ENCODE measurements at places on chromosomes 7 and 10. TPM values are rescaled to one million over a fixed set of nuclear protein-coding genes. Genes with fewer than 3 reads are reported as not detected.

- no peak for DNase-seq
These were observed 233.3 kb downstream of the LRRN3 start for GRCh38 chr7:111324228-111324627.

GRCh38 chr10:114412907-114413797, 8.8 kb upstream of the AFAP1L2 start:
- no peak for DNase-seq

GRCh38 chr7:106423111-106423510, 138.3 kb upstream of the NAMPT start:
- no peak for DNase-seq

Gene PDE6C
- total RNA-seq = not detected

Gene AKR1C4
- not detected for total RNA-seq

Gene KCNMA1
- 1.0 TPM for total RNA-seq

Gene C7orf57
- total RNA-seq = 0.12 TPM

Gene SEMA3D
- total RNA-seq = 0.24 TPM

Gene ANKRD1
- total RNA-seq = not detected

Gene APBB1IP
- total RNA-seq = 49.7 TPM

DNA sequence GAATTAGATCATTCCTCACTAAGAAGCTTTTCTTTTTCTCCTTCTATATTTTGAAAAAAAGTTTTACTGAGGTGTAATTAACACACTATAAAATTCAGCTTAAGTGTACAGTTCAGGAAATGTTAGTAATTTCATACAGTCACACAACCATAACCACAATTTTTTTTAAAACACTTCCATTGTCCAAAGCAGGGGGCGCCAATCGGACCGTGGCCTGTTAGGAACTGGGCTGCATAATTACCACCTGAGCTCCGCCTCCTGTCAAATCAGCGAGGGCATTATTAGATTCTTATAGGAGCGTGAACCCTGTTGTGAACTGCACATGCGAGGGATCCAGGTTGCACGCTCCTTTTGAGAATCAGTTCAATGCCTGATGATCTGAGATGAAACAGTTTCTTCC, 427.1 kb downstream of the TFEC start:
- DNase-seq = no peak

DNA sequence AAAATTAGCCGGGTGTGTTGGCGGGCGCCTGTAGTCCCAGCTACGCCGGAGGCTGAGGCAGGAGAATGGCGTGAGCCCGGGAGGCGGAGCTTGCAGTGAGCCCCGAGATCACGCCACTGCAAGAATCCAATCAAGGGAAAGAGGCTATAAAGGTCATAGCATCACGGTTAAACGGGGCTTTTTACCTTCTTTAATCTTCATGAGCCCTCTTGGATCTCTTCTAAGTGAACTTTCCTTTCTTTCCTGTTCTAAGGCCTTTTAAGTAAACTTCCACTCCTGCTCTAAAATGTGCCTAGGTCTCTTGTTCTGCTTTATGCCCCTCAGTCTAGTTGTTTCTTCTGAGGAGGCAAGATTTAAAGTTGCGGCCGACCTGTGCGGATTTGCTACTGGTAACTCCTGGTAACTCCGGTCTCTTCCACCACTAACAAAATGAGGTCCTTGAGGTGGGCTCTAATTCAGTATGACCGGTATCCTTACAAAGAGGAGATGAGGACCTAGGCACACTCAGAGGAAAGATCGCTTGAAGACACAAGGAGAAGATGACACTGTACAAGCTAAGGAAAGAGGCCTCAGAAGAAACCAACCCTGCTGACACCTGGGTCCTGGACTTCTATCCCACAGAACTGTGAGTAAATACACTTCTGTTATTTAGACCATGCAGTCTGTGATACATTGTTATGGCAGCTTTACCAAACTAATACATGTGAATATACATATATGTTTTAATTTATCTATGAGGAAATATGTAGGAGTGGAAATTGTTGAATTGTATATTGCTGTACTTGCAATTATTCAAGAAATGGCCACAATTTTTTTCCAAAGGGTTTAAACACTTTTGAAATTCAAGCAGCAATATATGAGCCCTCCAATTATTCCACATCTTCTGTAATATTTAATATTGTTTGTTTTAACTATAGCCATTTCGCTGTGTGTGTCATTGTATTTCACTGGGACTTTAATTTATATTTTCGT, 331.5 kb upstream of the CNTNAP2 start:
- DNase-seq = no peak

DNA sequence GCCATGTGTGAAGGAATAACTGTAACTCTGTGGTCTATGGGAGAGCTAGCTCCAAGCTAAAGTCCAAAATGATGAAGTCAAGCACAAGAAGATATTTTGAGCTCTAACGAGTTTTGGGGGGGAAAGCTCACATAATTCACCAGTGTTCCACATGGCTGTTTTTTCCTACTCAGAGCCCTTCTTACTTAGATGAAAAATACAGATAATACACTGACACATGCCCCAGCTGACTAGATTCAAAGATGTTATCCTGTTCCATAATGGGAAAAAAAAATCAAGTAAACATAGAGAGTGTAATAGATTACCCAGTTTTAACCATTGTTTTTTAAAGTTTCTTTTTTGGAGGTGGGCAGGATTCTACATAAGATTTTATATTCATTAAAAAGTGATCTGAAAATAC, 86.6 kb downstream of the PRLHR start:
- no peak for DNase-seq

Gene ASIC3
- 15.7 TPM for total RNA-seq

DNA sequence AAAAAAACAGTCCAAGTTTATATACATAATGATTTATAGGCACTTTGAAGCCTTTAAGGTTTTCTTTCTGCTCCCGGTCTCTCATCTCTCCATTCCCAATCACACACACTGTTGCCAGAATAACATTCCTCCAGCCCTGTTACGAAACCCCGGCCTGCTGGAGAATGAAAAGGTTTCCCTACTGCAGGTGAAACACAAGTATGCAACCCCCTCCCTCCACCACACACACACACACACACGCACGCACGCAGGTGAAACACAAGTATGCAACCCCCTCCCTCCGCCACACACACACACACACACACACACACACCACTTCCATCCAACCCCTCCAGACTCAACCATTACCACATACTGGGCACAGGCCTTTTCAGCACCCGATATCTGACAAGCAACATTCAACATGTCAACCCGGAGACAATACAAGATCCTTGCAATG, 87.5 kb downstream of the PARD3 start:
- no peak for DNase-seq

- DNase-seq = no peak
These were observed 23.6 kb upstream of the COBL start for GRCh38 chr7:51340029-51340838.

GRCh38 chr7:11170175-11170574, 196.5 kb downstream of the PHF14 start:
- no peak for DNase-seq

- no peak for DNase-seq
These were observed 23.5 kb upstream of the PDE1C start for GRCh38 chr7:32093415-32094408.

DNA sequence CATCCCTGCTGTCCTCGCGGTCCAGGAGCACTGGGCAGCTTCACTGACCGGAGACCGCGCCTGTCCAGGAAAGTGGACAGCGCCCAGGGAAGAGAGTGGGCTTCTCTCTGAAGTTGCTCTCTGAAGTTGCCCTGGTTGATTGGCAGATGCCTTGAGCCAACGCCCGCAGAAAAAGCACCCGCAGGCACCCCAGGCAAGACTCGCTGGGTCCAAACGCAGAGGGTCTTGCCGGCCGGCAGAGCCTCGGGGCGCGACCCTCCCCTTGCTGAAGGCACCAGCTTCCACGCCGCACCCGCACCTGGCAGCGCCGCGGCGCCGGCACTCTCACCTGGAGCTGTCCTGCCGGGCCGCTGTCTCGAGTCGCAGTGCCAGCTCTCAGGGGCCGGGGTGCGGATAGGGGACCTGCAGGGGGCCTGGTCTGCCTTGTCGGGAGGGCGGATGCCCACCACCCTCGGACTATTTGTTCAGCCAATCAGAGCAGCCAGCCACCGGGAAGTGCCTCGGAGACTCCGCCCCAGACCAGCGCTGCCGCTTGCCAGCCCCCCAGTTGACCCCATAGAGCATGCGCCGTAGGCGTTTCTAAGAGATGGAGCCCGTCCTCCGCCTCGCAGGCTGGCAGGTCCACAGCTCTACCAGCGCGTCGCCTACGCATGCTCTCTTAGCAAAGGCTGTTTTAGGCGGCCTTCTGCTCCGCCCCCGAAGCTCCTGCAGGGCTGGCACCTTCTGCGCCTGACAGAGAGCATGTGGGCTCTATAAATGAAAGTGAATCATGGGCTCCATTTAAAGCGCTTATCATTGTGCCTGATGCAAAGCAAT, at the start of gene LIPA:
Gene LIPA, minus strand, starts transcription at position 367 of the 816 bp plus-strand sequence. CDS start 4,127 bp downstream, outside the sequence.
- peak; percentile 92 for DNase-seq

DNA sequence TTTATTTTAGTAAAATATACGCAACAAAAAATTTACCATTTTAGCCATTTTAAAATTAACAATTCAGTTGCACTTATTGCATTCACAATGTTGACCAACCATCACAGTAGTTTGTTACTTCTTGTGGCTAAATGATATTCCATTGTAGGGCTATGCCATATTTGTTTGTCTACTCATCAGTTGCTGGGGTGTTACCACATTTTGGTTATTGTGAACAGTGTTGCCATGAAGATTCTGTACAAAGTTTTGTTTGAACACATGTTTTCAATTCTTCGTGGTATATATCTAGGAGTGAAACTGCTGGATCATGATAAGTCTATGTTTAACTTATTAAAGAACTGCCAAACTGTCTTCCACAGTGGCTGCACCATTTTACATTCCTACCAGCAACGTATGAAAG, 46.3 kb upstream of the ZNF365 start:
- no peak for DNase-seq

GRCh38 chr10:70441895-70442309, 421 bp upstream of the NODAL start:
- no peak for DNase-seq

Gene CFAP70
- total RNA-seq = 1.1 TPM

Gene RPEL1
- not detected for total RNA-seq

DNA sequence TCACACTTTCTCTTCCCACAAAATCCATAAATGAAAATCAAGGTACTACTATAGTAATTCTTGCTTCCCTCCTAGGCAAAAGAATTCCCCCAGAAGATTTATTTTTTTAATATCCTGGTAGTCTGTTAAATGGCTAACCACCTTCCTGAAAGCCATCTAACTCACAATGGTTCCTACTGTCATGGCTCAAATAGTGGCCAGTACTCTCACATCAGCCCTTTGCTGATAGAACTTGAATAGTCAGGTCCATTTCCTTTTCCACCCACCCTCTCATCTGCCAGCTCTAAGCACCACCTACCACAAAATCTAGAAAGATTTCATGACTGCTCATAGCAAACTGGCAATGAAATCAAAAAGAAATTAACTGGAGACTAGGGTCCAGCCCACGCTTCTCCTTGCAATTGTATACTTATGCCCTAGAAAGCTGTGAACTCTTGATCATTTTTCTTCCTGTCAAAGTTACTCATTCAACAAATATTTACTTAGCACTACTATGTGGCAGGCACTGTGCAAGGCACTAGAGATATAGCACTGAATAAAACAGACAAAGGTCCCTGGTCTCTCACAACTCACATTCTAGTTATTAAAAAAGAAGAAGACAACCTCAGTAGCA, 60.4 kb downstream of the ARMH3 start:
- no peak for DNase-seq

- DNase-seq = no peak
These were observed 169.8 kb upstream of the MEOX2 start for GRCh38 chr7:15856311-15856710.

DNA sequence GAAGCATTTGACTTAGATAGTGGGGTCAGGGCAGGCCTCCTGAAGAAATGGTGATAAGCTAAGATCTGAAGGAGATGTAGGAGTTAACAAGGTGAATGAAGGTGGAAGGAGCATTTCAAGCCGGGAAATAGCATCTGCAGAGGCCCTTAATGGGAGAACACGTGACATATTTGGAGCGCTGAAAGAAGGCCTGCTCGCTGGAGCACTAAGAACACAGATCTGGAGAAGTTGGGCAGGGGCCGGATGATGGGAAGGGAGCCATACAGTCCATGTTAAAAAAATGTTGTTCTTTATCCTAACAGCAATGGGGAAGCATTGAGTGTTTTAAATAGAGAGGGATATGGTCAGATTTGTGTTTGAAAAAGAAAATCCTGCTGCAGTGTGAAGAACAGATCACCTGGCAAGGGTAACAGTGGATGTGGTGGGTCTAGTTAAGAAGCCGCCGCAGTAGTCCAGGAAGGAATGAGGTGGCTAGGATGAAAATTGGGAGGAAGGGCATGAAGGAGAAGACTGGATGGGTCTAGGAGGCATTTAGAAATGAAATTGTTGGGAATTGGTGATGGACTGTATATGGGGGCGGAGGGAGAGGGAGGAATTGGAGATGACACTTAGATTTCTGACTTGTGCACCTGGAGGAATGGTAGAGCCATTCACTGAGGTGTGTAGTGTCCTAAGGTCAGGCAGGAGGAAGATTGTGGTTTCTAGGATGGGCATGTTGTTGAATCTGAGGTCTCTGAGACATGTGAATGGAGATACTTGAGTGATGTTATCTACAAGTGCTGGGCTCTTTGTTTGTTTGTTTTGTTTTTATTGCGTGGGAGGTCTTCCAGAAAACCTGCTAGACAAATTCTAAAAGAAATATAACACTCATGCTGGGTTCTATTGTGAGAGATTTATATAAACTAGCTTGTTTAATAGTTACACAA, 58.4 kb downstream of the MET start:
- no peak for DNase-seq

DNA sequence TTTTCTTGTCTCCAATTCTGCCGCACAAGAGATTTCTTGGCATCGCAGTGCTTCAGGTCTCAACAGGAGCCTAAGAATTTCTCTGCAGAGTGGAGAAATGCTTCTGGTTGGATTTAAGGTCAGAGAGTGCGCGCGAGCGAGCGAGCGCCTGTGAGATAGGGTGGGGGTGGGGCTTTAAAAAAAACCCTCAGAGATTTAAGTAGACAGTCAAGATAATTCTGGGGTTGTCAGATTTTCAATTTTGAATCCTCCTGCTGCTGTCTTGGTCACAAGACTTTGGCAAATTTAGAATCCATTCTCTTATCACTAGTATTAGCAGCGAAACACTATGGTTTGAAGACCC, 49.7 kb downstream of the CPEB3 start:
- no peak for DNase-seq

- DNase-seq = no peak
These were observed 52.0 kb downstream of the FAS start for GRCh38 chr10:89042562-89042961.

GRCh38 chr10:133030781-133031180, 56.9 kb upstream of the ADGRA1 start:
- no peak for DNase-seq

GRCh38 chr10:87868277-87868676, 4.9 kb downstream of the PTEN start:
- no peak for DNase-seq
